ENCODE measurements at places on chromosomes 6 and 20.

GRCh38 chr6:527989-528673 is 128.8 kb downstream of the HUS1B start:
- DNase-seq, result no peak

- DNase-seq, result no peak
These were observed 6.6 kb downstream of the EZR start for GRCh38 chr6:158812611-158813010.

- no peak for DNase-seq
These were observed 80.8 kb upstream of the EYS start for GRCh38 chr6:65787787-65788186.

- no peak for DNase-seq
These were observed 57.0 kb downstream of the FAM50B start for GRCh38 chr6:3905945-3906845.

GRCh38 chr6:4817551-4817950 is 41.3 kb downstream of the CDYL start:
- no peak for DNase-seq

DNA sequence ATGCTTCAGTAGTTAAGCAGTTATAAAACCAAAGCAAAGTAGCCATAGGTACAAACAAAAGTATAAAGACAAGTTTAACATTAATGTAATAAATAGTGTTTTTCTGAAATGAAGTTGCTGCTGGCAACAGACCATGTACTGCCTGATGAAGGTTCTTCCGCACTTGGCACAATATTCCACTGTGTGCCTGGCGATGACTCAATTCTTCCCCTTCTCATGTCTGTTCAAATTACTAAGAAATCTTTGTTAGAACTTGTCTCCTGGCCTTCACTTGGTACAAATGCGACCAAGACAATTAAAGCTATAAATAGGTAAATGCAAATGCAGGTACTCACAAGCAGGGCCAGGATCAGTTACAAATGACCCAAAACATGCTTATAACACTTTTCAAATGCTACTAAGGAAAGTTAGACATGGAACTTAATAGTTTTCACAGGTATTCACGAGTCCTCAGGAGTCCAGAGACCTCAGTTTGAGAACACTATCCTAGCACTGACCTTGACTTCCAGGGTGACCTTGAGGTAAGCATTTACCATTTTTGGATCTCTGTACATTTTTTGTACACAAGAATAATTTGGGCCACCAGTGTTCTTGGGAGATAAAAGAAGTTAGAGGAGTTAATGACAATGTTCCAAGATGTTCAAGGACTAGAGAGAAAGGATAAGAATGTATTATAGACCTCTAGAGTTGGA is 8.1 kb upstream of the DDR1 start:
- DNase-seq, result no peak

GRCh38 chr6:15894973-15895725 is 232.3 kb upstream of the DTNBP1 start:
- DNase-seq, result no peak

- no peak for DNase-seq
These were observed 36.4 kb downstream of the LYRM2 start for GRCh38 chr6:89602166-89602565.

GRCh38 chr20:10519361-10520046 is 84.4 kb downstream of the SLX4IP start:
- DNase-seq, result no peak

- DNase-seq, result no peak
These were observed 57.0 kb downstream of the MAP1LC3A start for GRCh38 chr20:34615477-34615876.

GRCh38 chr20:35307666-35308653 is 15.7 kb upstream of the FAM83C start:
- DNase-seq, result peak; percentile 35

GRCh38 chr6:130515306-130515705 is 149.5 kb downstream of the TMEM200A start:
- DNase-seq, result no peak

DNA sequence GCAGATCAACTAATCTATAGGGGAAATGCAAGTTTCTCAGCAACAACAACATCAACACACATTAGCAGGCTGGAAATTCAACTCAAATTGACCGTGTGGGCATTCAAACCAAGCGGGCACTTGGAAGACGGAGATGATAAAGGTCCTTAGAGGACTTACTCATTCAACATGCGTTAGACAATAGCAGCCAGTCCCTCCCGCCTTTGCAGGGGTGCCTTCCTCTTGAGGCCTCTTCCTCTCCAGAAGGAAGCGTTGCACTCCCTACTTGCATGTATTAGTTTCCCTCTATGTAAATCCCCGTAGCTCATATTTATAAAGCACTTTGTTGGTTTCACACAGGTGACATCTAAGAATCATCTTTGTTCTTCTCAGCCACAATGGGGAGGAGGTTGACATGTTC is 300.8 kb upstream of the STXBP5 start:
- DNase-seq, result no peak

- DNase-seq, result no peak
These were observed 812.8 kb upstream of the SLC35B3 start for GRCh38 chr6:9248133-9248532.

- DNase-seq, result no peak
These were observed 333.3 kb upstream of the CNR1 start for GRCh38 chr6:88499436-88499835.

GRCh38 chr6:121838842-121839241 is 403.4 kb downstream of the GJA1 start:
- DNase-seq, result no peak

DNA sequence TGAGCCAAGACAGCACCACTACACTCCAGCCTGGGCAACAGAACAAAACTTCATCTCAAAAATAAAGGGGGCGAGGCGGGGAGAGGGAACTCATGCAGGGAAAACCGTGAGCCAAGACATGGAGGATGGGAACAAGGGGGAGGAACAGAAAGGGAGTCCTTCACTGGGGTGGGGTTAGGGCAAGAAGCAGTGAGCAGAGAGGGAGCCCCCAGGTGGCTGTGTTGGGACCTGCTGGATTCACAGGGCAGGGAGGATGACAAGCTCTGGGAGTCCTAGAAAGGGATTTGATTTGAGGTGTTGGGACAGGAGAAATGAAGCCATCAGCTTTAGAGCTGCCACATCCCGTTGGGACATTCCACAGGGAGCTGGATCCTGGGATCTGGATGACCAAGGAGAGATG is 90.6 kb upstream of the TOP1 start:
- no peak for DNase-seq

GRCh38 chr20:51104960-51105920 is 82.3 kb upstream of the KCNG1 start:
- DNase-seq, result no peak

DNA sequence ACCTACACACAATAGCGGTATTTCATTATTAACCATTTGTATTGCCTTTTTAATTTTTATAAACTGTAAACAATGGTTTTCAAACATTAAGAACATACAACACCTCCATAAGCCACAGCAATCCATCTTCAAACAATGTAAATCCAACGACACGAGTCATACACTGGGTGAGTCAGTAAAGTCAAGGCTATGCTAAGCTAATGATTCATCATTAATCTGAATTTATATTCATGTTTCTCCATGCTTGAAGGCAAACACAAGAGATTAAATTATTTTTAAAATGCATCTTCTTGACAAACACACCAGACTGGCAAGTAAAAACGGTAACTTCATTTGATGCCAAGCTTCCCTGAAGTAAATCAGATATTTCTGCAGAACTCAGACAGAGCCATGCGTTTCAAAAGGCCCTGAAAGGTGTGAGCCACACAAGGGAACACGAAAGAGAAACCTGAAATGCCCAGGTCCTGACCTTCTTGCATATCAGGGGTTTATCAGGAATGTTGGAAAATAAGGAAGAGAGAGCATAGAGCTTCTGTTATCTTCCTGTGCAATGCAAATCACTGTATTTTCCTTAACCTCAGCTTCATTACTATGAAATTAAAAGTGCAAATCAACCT is 162.5 kb downstream of the ALDH8A1 start:
- DNase-seq, result no peak

DNA sequence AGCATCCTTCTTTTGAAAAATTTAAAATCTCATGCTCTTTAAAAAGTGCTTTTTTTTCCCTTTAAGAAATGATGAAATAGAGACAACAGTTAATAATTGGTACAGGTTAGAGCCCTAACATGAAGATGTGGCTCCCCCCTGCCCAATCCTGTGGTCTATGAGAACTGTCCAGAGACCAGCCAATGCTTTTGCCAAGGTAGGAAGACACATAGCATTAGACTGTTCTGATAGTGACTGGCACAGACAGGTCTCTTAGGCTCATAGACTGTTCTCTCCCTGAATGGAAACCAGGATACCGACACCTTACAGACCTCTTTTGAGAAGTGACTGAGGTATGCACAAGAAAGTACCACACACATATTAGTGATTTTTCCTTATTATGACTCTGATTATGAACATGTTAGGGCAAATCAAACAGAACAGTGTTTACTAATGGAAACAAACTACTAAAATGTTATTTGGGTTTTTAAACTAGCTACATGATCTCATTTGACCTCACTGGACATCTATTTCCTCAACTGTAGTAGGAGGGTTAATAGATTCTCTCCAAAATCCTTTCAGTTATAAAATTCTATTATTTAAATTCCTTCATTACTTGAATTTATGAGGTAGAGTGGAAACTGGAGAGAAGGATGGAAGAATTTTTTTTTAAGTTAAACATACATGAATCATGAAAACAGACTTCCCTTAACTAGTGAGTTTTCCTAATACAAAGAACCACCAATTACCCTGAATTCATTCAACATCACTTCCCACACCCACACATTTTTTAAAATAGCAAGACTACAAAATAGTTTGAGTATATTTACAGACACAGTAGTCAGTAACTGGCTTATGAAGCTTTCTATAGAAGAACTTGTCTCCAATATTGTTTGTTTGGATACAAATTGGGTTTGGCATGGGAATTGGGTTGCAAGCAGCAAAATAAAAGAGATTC is 120.4 kb downstream of the OGFRL1 start:
- DNase-seq, result no peak

DNA sequence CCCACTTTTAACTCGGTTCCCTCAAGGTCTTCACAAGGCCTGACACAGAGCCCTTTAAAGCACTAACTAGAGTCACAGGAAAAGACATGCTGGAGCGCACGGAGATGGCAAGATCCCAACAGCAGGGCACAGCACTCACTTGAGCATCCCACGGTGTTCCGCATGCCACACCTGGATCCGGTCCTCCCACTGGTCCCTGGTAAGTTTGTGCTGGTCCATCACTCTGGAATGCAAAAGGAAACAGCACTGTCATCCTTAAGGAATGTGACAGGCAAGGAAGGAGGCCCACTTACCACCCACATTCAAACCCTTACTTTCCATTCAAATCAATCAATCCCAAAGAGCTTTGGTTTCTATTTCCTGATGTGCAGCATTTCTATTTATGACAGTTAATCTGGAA is 34.7 kb downstream of the EZR start:
- DNase-seq, result no peak

GRCh38 chr20:58538752-58539151 is 23.6 kb upstream of the APCDD1L start:
- DNase-seq, result no peak

DNA sequence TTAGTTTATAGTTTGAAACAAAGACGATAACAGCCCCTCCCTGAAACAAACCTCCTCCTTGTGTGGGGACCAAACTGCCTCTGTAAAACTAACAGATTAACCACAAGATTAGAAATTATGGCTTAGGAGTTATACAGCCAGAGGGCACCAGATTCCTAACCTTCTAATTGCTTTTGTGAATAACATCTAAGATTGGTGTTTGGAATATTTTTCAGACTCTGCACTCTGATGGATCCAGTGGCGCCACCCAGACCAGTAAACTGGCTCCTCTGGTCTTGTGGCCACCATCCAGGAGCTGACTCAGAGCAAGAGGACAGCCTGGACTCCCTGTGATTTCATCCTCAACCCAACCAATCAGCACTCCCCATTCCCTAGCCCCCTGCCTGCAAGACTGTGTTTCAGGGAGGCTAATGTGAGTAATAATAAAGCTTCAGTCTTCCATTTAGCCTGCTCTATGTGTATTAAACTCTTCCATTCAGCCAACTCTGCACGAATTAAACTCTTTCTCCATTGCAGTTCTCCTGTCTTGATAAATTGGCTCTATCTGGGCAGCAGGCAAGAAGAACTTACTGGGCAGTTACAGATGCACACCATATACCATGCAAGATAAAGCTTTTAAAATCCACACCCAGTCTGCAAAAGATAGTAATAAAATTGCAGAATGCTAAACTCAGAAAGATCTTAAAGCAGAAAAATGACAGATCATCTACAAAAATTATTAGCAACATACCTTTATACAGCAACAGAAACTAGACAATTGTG is 58.5 kb upstream of the SLC22A16 start:
- DNase-seq, result no peak

DNA sequence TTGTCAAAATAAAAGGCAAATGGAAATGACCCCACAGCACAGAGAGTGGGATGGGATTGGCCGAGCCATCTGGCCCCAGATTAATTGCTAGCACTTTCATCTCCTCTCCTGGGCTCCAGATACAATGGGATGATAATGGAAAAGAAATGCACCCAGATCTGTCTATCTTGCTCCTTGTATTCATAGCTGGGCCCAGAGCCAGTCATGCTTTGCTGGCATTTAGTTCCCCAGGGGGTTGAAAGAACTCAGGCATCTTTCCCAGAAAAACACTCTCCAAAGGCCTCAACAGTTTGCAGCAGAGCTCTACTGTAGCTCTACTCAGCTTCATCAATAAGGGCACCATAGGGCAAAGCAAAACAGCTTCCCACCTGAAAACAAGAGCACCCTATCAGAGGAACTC is 116.0 kb upstream of the FOXA2 start:
- no peak for DNase-seq

- no peak for DNase-seq
These were observed 808 bp downstream of the ULBP1 start for GRCh38 chr6:149964308-149965193.

DNA sequence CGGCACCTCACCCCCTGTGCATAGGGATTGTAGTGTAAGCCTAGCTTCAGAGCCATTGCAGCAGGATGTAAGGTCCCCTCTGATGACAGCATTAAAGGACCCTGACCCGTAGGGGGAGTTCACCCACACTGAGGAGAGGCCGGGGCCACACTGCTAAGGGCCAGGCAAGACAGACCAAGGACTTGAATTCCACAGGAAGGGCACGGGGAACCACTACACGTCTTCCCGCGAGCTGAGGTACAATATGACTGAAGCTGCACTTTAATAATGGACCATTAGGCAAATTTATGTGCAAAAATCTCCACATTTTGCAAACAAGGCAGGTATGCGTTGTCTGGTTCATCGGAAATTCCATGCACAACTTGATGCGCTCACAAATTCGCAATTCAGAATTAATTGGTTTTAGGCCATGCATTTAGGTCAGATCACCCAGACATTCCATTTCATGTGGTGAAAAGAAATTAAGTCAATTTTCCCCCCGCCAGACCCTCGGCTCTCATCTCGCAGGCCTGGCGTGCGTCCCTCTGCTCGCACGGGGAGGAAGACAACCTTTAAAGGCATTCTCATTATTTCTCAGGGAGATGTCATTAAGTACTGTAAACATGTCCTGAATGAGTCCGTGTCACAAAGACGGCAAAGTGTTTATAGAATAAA is 111.8 kb downstream of the FOXA2 start:
- no peak for DNase-seq

GRCh38 chr6:70884074-70884983 is 72.5 kb downstream of the B3GAT2 start:
- no peak for DNase-seq

Measured in thoracic aorta (tissue), 2 donors.